Retina (tissue), 1 donor: ENCODE measurements at places on chromosomes 5 and 9.

DNA sequence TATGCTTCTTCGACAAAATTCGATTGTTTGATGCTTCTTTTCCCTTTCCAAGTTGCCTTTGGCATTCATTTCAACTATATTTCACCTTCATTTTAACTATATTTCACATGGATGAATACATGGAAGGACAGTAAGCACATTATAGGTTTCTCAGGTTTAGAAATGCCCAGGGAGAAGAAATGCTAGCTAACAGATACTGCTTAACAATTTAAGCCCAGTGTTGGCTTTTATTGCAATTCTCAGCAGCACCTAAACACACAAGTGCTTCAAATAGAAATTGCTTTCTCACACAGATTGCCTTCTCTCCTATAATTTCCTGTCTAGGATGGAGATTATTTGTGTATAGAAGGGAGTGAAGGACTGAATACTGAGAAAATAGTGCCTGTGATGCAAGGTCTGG, 30.2 kb upstream of the SMC5 start:
- DNase-seq = no peak

DNA sequence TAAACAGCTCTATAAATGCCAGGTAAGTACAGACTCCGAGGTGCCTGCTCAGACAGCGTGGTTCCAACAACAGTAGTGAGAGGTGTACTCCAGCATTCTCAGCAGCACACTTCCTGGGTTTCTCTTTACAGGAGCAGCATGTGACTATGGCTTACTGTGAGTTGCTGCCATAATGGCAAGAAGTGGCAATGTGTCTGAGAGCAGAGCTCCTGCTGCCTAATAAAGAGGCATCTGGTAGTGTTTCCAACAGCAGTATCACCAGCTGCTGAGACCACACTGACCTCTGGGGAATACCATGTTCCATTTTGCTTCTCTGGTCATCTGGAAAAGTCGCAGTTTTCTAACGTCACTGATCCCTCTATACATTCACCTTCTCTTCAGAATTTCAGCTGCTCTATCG, 398.2 kb downstream of the SLCO4C1 start:
- peak; percentile 28 for DNase-seq

GRCh38 chr9:117938896-117939295, 234.7 kb downstream of the TLR4 start:
- no peak for DNase-seq

- DNase-seq = no peak
These were observed 36.0 kb downstream of the NDUFS6 start for GRCh38 chr5:1836891-1837880.

DNA sequence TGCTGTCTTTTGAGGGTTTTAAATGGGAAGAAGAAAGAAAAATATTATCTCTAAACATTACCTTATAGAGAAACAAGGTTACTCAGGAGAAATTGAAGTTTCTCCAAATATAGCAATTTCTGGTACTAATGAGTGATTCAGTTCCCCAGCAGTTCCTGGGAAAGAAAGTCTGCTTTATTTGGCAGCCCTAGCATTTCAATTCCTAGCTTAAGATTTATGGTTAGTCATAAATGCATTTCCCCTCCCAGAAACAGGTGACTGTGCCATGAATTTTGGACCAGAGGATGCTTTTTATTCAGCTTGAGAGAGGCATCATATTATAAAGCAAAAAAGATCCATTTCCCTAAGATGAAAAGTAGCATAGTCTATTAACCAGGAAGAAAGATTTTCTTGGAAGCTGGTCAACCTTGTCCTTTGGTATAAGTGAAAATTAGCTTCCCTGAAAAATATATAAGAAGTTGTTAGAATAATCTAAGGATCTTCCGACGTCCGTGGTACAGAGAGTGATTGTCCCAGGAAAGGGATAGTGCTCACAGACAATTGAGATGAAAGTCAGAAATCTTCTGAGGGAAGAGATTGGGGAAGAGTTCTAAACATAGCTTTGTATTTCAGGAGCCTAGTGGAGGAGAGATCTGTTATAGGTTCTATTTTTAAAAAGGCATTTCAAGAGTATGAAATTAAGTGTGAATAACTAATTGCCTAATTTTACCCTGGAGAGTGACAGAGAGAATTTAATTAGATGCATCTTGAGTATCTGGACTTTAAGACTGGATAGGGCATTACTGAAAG, 164.9 kb downstream of the ESM1 start:
- no peak for DNase-seq

DNA sequence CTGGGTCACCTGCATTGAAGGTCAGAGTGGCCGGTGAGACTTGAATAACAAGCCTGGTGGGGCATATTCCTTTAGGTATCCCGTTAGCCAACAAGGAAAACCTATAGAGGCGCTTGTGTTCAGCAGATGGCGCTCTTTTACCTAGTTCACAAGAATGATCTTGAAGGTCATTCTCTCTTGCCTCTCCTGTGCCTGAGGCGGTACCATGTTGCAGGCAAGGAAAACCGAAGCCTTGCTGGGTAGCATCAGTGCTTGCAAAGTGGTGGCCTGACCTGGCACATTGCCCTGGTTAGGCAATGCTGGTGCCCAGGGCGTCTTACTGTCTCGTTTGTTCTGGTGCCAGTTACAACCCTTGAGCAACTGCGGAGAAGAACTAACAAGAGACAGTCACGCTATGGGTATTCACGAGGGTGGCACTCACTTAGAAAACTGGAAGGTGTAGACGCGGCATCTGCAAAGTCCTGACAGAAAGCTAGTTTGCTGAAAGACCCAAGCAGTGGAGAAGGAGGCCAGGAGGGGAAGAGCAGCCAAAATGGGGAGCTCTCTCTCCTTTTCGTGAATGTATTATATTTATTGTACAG, 56.7 kb downstream of the AOPEP start:
- DNase-seq = peak; percentile 71
